T-cell (primary cell): ENCODE measurements at places on chromosomes 16 and 17.
A peak's percentile ranks its signal among the peaks of the same experiment; 100 is the strongest.

DNA sequence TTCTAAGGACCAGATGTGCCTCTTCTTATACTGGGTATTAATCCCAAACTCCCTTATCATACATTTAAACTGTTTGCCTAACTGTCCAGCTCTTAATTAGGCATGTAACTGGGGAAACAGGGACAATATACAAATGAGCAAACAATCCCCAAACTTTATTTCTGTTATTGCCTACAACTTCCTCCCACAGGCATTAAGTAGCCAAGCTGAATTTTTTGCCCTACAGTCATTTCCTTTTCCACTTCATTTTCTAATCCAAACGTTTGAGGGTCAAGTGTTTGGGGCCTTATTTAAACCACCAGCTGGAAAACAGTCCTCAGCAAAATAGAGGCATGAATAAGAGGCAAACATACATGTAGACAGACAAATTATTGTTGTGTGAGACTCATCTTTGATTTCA, 77.4 kb upstream of the CCL2 start:
- no peak for DNase-seq

GRCh38 chr17:58081646-58082340, 1.4 kb upstream of the DYNLL2 start:
- no peak for DNase-seq

- no peak for DNase-seq
Observed at GRCh38 chr16:672851-673250, 2.6 kb upstream of the RHBDL1 start.

- DNase-seq = no peak
Observed at GRCh38 chr16:20318006-20318405, 9.3 kb downstream of the GP2 start.

DNA sequence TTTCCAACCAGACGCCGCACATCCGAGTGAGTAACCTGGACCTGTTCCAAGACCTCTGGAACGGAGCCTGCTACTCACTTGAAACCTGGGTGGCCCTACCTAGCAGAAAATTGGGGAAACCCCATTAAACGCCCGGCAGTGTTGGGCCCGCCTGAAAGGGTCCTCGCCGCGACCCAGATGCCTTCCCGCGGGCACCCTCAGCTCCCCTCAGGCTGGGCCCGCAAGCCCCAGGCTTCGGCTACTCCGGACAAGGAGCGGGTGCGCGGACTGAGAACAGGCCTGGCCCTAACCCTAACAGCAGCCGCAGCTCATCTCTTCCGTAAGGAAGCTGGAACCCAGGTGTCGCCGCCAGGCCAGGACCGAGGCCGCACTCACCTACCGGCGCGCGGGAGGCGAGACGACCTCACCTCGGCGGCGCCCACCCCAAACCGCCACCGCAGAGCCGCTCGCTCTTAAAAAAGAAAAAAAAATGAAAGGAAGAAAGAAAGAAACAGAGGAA, 344 bp downstream of the PSME3IP1 start:
- DNase-seq = peak; percentile 26

DNA sequence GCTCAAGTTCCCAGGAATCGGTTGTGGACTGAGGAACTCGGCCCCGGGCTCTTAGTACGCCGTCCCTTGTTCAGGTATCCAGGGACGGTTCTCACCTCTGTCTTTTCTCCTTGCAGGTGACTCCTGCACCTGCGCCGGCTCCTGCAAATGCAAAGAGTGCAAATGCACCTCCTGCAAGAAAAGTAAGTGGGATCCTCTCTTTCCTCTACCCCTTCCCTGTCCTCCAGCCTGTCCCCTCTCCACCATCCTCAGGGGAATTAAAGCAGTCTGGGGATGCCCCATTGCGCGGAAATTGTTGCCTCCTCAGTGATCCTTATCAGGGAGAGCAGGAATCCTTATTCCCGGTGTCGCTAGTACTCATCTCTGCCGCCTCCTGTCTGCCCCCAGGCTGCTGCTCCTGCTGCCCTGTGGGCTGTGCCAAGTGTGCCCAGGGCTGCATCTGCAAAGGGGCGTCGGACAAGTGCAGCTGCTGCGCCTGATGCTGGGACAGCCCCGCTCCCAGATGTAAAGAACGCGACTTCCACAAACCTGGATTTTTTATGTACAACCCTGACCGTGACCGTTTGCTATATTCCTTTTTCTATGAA, 585 bp downstream of the MT2A start:
- no peak for DNase-seq

- no peak for DNase-seq
Observed at GRCh38 chr17:63987221-63988126, 10.7 kb upstream of the PRR29 start.

GRCh38 chr17:41657936-41658335, 30.7 kb upstream of the EIF1 start:
- no peak for DNase-seq

DNA sequence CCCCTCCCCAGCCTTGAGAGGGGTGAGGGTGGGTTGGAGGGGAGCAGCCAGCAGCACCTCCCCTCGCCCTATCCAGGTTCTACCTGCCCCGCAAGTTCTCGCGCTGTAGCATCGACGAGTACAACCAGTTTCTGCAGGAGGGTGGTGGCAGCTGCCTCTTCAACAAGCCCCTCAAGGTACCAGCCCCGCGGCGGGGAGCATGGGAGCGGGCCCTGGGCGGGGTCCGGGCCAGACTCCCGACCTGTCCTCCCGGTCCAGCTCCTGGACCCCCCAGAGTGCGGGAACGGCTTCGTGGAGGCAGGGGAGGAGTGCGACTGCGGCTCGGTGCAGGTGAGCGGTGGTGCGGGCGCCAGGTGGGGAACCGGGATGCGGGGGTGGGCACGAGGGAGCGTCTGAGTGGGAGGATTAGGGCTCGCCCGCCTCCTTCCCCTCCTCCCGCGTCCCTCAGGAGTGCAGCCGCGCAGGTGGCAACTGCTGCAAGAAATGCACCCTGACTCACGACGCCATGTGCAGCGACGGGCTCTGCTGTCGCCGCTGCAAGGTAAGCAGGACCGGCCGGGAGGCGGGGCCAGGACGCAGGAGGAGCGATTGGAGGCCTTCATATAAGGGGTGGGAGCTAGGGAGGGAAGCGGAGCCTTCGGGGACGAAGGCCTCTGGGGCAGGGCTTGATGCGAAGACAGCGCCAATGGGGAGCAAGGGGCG, 16.5 kb downstream of the ADAM11 start:
- DNase-seq = peak; percentile 95

- no peak for DNase-seq
Observed at GRCh38 chr17:82200135-82200534, 12.5 kb downstream of the CCDC57 start.

- no peak for DNase-seq
Observed at GRCh38 chr17:73644145-73645049, at the start of gene SDK2. Gene SDK2 (minus strand): TSS chr17:73644445. CDS start chr17:73644088, 357 bp downstream.

DNA sequence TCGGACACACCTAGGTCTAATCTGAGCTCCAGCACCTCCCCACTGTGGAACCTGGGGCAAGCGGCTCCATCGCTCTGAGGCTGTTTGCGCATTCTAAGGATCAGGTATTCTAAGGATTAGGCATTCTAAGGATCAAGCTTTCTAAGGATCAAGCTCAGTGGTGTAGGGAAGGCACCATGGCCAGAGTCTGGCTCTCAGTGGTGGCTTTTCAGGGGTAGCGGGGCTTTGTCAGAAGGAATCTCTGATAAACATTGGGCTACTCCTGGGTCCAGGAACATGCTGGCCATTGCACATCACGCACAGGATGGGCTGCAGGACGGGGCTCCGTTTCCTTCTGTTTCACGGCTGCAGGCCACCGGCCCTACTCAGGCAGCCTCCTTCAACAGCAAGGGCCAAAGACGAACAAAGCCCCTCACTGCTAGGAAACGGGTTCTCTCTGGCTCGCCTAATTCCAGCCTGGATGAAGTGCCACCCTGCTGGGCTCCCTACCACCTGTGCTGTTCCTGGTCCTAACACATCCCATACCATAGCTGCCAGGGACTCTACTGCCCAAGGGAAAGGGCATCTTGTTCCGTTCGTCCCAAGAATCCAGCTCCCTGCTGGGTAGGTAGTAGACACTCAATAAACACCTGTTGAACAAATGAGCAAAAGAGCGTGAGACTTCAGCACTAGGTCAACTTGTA, 5.5 kb downstream of the C1QTNF1 start:
- no peak for DNase-seq

DNA sequence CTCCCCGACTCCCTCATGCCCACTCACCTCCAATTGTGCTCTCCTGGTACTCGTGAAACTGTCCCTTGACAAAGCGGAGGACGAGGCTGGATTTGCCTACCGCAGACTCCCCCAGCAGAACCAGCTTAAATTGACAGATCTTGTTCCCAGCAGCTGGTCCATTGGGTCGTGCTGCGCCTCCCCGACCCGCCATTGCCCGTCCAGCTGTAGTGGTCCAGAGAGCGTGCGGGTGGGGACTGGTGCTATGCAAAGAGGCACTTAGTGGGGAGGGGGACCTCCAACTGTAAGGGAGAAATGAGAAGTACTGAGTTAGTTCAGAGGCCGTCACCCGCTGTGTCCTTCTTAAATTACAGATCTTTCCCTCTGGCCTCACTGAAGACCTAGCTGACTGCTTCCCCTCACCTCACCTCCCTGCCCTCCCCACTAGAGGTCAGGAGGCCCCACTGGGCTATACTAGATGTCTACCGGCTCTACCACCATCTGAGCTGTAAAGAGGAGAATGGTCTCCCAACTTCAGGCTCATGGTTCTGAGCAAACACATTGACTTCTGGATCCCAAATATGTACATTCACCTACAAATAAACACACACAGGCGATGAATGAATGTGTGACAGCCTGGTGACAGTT, 7.8 kb downstream of the HSPB9 start:
- DNase-seq = no peak

DNA sequence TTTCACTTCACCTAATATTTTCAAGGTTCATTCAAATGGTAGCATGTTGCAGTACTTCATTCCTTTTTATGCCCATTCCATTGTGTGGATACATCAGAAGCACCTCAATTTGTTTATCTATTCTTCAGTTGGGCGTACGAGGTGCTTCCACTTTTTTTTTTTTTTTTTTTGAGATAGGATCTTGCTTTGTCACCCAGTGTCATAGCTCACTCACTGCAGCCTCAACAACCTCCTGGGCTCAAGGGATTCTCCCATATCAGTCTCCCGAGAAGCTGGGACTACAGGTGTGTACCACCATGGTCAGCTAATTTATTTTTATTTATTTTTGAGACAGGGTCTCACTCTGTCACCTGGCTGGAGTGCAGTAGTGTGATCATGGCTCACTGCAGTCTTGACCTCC, 22.5 kb upstream of the SPNS3 start:
- DNase-seq = no peak

DNA sequence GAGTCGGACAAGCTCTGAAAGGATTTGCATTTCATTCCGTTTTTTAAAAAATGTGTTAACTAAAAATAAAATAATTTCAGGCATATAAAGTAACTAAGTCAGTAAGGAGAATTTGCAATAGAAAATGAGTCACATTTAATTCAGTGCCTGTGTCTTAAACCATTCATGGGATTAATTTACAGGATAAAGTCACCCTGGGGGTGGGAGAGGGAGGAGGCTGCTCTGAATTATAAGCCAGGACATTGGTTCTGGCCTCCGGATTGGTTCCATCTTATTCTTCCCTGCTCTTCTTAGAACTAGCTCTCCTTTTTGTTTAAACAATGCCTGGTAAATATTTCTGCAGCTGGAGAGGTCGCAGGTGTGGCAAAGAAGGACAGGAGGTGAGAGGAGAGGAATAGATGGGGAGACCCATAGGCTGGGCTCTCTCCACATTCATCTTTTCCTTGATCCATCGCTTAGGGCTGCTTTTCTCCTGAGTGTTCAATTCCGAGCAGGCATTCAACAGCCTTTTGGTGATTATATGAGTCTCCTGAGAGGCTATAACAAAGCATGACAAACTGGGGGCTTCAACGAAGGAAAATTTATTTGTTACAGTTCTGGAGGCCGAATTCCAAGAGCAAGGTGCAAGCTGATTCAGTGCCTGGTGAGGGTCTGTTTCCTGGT, 319.2 kb downstream of the PHKB start:
- DNase-seq = no peak

DNA sequence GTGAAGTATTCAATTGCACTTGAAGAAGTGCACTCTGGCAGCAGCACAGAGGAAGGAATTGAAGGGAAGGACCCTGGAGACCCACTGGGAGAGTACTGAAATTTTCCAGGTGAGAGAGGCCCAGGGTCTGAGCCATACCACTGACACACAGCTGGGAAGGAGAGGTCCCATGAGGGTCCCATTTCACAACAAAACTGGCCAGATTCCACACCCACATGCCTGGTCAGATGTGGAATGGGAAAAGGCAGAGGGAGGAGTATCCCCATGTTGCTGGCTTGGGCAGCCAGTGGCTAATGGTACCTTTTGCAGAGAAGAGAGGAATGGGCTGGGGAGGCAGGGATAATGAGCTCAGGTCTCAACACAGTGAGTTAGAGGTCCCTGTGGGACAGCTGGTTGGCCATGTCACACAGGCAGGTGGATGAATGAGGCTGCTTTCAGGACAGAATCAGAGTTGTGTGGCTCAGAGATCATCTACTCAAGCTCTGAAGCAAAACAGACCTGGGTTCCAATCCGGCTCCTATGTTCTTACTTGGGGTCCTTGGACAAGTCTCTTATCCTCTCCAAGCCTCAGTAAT, 26.2 kb upstream of the NGFR start:
- DNase-seq = no peak

GRCh38 chr17:66302761-66303626, 581 bp downstream of the PRKCA start:
- peak; percentile 10 for DNase-seq

GRCh38 chr16:87747626-87748414, 18.0 kb downstream of the KLHDC4 start:
- no peak for DNase-seq

DNA sequence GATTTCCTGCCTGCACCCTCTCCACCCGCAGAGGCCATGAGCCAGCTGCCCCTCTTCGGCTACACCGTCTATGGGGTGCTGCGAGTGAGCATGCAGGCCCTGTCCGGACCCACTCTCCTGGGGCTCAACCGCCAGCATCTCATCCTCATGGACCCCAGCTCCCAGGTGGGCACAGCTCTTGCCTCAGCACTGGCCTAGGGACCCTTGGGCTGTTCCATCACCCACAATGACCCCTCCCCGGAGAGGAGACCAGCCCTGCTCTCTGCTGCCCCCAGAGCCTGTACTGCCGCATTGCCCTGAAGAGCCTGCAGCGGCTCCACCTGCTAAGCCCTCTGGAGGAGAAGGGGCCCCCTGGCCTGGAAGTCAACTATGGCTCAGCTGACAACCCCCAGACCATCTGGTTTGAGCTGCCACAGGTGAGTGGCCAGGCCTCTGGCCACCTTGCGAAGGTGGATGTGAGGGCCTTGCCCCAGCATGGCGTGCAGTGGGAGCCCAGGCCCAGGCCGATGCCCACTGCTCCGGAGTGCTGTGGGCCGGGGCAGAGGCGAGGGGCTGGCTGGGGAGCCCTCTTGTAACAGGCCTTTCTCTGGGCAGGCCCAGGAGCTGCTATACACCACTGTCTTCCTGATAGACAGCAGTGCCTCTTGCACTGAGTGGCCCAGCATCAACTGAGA, 7.3 kb upstream of the SMIM5 start:
- no peak for DNase-seq

DNA sequence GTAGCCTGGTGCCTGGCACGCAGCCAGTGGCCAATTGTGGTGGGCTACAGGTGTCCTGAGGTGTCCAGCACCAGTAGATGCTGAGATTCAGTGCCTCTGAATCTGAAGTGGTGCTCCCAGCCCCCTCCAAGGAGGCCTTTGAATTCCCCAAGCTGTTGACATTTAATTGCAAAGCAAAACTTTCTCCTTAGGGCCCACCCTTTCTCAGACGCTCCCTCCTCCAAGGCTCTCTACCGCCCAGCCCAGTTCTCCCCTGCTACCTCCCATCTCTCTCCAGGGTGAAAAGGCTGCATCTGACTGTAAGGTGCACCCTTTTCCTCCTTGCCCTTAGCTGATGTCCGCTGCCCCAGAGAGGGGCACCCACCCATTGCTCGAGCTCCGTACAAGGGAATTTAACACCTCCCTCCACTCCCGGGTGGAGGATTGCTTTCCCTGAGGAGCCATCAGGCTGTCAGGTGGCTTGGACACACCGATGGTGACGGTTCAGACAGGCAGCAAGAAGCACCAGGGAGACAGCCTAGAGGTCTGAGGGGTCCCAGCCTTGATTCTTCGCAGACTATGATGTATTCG, 1.7 kb downstream of the BEAN1 start:
- no peak for DNase-seq
